ENCODE measurements at places on chromosomes 12 and 14. TPM values are rescaled to one million over a fixed set of nuclear protein-coding genes. Genes with fewer than 3 reads are reported as not detected.

Gene TMPRSS12
- total RNA-seq, result not detected

Gene RAD9B
- total RNA-seq, result 1.8 TPM

Gene LUM
- 361 TPM for total RNA-seq

Gene LTB4R2
- total RNA-seq, result 6.4 TPM

Gene FAM90A1
- total RNA-seq, result 0.43 TPM

Gene ZNF26
- 11.4 TPM for total RNA-seq

Gene ZDHHC22
- total RNA-seq, result not detected

Gene SLC10A1
- total RNA-seq, result not detected

Gene TPH2
- not detected for total RNA-seq

DNA sequence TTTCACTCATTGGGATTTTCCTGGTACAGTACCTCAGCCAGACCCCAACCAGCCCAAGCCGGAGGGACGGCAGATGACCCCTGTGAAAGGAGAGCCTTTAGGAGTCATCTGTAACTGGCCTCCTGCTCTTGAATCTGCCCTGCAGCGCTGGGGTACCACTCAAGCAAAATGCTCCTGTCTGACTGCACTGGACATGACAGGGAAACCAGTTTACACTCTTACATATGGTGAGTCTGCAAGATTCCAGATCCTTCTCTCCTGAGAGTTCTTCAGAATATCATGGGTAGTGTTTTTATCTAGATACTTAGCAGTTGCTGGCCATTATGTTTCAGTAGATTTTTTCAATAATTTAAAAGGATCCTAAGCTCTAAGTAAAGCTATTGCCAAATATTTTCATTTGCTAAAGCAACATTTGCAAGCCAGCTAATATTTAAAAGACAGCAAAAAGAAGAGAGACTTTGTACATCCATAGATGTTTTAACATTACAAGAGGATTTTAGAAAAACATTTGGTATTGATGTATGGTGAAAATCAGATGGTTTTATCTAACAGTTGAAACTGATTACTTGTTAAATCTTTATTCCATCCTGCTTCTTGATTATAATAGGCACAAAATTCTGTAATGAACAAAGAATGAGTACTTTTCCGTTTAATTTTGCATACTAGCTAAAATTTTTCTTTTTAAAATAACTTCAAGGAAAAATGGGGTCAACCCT is 85.1 kb upstream of the ATF1 start:
- peaks cover 83% of the 10 kb centered on the region for H3K36me3 ChIP-seq
- H3K27ac ChIP-seq, result no peak overlapping the region
- no peak overlapping the region for H3K4me3 ChIP-seq
- no peaks in the 10 kb centered on the region for H3K27me3 ChIP-seq
- H3K4me1 ChIP-seq, result no peaks in the 10 kb centered on the region

- no peaks in the 10 kb centered on the region for H3K36me3 ChIP-seq
- no peak for DNase-seq
- peaks cover 24% of the 10 kb centered on the region for H3K4me1 ChIP-seq
- H3K27ac ChIP-seq, result no peak overlapping the region
Measured at GRCh38 chr12:57218030-57218853, 1.6 kb downstream of the NXPH4 start.

DNA sequence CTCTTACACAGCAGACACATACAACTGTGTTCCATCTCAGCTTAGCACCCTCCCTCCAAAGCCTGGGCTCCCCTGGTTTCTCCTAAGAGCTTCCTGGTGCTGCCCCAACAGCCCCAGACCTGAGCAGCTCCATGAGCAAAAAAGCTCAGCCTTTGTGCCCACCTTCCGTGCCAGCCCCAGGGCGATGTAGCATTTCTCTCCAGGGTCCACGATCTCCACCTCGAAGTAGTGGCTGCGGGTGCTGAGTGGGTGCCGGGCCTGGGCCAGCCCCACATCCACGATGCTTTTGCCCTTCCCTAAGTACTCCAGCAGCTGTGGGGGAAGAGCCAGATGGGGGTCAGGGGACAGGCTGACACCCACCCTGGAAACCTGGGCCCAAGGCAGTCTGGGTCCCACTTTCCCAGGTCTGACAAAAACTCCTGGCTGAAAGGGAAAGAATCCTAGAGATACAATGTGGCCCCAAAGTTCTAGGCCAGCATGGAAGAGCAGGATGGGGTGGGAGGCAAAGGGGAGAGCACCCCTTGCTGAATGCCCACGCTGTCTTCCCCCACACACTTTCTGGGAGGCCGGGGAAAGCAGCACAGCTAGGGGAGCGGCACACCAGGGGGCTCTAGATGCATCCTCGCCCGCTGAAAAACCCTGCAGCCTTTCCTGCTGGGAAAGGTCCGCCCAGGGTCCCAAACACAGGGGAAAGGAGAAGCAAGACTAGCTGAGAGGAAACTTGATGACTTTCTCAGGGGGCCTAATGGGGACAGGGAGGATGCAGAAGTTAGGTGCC is 11.0 kb downstream of the SPRYD3 start:
- H3K36me3 ChIP-seq, result peaks cover 31% of the 10 kb centered on the region
- no peak overlapping the region for H3K4me3 ChIP-seq
- peaks cover 46% of the 10 kb centered on the region for H3K4me1 ChIP-seq
- no peak overlapping the region for H3K27ac ChIP-seq

GRCh38 chr14:100885617-100886016 is 17.9 kb downstream of the RTL1 start:
- H3K4me1 ChIP-seq, result no peaks in the 10 kb centered on the region
- H3K27ac ChIP-seq, result no peak overlapping the region
- H3K4me3 ChIP-seq, result no peak overlapping the region
- no peaks in the 10 kb centered on the region for H3K27me3 ChIP-seq

GRCh38 chr12:123942238-123942653 is 30.4 kb downstream of the CCDC92 start:
- peaks cover 28% of the 10 kb centered on the region for H3K4me1 ChIP-seq
- DNase-seq, result no peak
- no peak overlapping the region for H3K27ac ChIP-seq
- peaks cover 43% of the 10 kb centered on the region for H3K36me3 ChIP-seq
- no peaks in the 10 kb centered on the region for H3K27me3 ChIP-seq
- H3K4me3 ChIP-seq, result no peak overlapping the region

DNA sequence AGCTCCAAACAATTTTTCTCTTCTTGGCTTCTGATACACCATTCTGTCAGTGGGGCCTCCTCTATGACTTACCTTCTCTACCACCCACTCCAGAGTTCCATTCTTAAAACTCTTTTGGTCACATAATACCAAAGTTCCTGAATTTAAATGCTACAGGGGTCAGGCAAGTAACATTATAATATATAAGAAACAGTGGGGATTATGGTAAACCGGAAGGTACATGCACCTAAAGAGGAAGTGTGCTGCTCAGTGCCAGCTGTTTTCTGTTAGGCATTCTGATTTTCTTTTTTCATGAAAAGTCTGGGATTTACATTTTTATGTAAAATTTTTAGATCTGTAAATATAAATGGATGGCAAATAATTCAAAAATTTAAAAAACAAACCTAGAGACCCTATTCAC is 39.9 kb downstream of the SOS2 start:
- H3K4me1 ChIP-seq, result no peaks in the 10 kb centered on the region
- H3K36me3 ChIP-seq, result peaks cover 27% of the 10 kb centered on the region
- H3K27ac ChIP-seq, result no peak overlapping the region
- DNase-seq, result no peak
- H3K27me3 ChIP-seq, result no peaks in the 10 kb centered on the region

- H3K27ac ChIP-seq, result no peak overlapping the region
- no peak for DNase-seq
- H3K27me3 ChIP-seq, result no peaks in the 10 kb centered on the region
- H3K4me3 ChIP-seq, result no peak overlapping the region
Measured at GRCh38 chr12:14211947-14212387, 153.5 kb upstream of the ATF7IP start.

DNA sequence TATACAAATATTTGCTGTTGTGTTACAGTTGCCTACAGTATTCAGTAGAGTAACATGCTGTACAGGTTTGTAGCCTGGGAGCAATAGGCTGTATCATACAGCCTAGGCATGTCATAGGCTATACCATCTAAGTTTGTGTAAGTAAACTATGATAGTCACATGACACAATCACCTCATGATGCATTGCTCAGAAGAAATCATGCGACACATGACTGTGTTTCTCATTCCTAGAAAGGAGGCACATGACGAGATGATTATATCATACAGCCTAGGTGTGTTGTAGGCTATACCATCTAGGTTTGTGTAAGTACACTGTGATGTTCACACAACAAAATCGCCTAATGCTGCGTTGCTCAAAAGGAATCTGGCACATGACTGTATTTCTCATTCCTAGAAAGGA is 31.9 kb downstream of the NOPCHAP1 start:
- DNase-seq, result no peak
- H3K27ac ChIP-seq, result no peak overlapping the region
- H3K4me1 ChIP-seq, result no peaks in the 10 kb centered on the region
- H3K36me3 ChIP-seq, result peaks cover 6% of the 10 kb centered on the region
- H3K4me3 ChIP-seq, result no peak overlapping the region

DNA sequence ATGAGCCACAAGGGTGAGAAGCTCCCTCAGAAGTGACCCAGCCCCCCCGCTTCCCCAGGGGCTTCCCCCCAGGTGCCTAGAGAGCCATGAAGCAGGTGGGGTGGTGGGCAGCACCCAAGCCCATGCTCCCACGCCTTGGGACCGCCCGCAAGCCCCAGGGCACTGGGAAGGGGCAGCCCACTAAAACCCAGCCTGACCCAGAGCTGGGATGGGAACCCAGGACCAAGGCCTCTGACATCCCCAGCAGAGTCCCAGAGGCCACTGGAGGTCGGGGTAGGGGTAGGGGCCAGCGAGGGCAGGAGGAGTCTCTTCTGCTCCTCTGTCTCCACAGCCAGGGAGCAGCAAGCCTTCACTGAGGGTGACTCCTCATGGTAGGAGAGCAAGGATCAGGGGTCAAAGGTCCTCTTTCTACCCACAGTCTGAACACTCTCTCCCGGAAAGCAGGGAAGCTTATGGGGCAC is 86.5 kb upstream of the ZFP36L1 start:
- no peaks in the 10 kb centered on the region for H3K27me3 ChIP-seq
- no peaks in the 10 kb centered on the region for H3K4me1 ChIP-seq
- no peak overlapping the region for H3K4me3 ChIP-seq
- DNase-seq, result no peak
- peaks cover 99% of the 10 kb centered on the region for H3K36me3 ChIP-seq

DNA sequence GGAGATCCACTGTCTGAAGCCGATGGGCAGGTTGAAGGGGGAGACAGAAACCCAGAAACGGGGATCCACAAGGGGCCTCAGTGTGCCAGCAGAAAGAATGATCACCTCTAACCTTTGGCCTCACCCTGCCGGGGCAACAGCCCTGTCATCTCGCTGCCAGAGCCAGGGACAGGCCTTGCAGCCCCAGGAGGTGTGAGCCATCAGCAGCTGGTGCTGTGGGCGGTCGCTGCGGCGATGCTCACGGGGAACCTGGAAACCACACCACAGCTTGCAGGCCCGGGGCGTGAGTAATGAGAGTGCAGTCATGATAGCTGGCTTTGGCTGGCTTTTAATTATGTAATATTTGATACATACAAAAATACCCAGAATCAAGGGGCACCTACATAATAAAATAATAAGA is 4.7 kb upstream of the TTC7B start:
- no peak overlapping the region for H3K27ac ChIP-seq
- no peak overlapping the region for H3K4me3 ChIP-seq
- H3K4me1 ChIP-seq, result no peaks in the 10 kb centered on the region
- H3K27me3 ChIP-seq, result no peaks in the 10 kb centered on the region

GRCh38 chr14:88841741-88842140 is 17.3 kb downstream of the TTC8 start:
- no peaks in the 10 kb centered on the region for H3K27me3 ChIP-seq
- H3K4me3 ChIP-seq, result no peak overlapping the region
- no peak for DNase-seq
- H3K36me3 ChIP-seq, result peaks cover 4% of the 10 kb centered on the region
- H3K27ac ChIP-seq, result no peak overlapping the region

DNA sequence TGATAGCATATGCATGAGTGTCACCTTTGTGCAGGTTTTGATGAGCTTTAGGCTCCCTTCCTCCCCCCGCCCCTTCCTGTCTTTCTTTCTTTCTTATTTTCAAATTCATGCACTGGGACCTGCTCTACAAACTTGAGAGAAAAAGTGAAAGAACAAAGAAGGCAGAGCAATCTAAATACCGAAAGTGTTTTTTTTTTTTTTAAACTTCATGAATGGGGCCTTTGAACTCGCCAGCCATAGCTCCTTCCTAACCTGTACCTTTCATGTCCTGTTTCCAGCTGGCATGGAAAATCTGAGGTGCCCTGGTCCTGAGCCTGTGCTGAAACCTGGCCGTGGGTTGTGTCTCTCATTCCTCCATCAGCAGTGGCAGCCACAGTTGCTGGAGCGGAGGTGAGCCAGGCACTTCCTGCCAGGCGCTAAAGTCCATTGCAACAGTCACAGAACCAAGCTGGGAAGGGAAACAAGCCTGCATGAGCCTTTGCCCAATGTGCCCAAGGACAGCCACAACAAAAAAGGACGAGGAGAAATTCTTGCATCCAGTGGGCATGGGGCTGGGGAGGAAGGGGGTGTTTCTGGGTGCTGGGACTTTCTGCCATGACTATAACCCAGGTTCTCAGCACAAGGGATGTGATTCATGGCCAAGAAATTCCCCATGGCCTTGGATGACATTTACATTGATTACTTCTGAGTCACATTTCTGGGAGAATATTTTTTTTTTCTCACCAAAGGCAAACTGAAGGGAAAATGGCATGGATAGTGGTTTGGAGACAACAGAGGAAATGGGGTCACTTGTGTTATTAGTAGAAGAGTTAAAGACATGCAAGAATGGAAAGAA is 102.7 kb downstream of the TMEM30B start:
- H3K27ac ChIP-seq, result no peak overlapping the region
- no peaks in the 10 kb centered on the region for H3K36me3 ChIP-seq
- H3K4me3 ChIP-seq, result no peak overlapping the region
- DNase-seq, result no peak

DNA sequence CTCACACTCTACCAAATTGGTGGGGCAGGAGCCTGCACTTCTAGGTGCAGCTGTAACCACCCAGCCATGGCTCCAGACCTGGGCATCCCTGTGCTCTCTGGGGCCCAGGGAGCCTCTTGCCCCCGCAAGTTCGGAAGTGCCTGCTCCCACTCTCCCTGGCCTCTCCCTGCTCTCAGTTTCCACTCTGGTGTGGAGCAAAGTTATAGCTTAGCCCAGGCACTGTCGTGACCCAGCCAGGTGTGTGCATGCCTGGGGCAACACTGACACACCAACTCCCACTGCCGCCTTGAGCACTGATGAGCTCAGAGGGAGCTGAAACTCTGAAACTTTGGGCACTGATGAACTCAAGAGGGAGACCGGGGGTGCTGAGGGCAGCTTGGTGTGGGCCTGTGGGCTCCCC is 8.7 kb upstream of the FBXO33 start:
- H3K4me3 ChIP-seq, result no peak overlapping the region
- H3K4me1 ChIP-seq, result no peaks in the 10 kb centered on the region
- no peak overlapping the region for H3K27ac ChIP-seq
- H3K27me3 ChIP-seq, result no peaks in the 10 kb centered on the region

DNA sequence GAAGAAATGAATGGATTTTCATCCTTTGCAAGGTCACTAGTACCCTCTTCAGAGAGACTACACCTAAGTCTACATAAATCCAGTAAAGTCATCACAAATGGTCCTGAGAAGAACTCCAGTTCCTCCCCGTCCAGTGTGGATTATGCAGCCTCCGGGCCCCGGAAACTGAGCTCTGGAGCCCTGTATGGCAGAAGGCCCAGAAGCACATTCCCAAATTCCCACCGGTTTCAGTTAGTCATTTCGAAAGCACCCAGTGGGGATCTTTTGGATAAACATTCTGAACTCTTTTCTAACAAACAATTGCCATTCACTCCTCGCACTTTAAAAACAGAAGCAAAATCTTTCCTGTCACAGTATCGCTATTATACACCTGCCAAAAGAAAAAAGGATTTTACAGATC is 40.8 kb downstream of the SPATA7 start:
- no peaks in the 10 kb centered on the region for H3K4me1 ChIP-seq
- H3K27me3 ChIP-seq, result no peaks in the 10 kb centered on the region
- H3K4me3 ChIP-seq, result no peak overlapping the region
- no peak for DNase-seq
- H3K36me3 ChIP-seq, result peaks cover 5% of the 10 kb centered on the region

GRCh38 chr12:30361145-30361544 is 334.5 kb downstream of the IPO8 start:
- DNase-seq, result no peak
- no peaks in the 10 kb centered on the region for H3K36me3 ChIP-seq
- no peaks in the 10 kb centered on the region for H3K27me3 ChIP-seq
